ENCODE measurements at places on chromosomes 4 and X.
A peak's percentile ranks its signal among the peaks of the same experiment; 100 is the strongest.

- DNase-seq: no peak
Measured at GRCh38 chr4:73245955-73246354, 12.6 kb downstream of the ANKRD17 start.

- no peak for DNase-seq
Measured at GRCh38 chr4:3413675-3414420, 27.9 kb upstream of the HGFAC start.

DNA sequence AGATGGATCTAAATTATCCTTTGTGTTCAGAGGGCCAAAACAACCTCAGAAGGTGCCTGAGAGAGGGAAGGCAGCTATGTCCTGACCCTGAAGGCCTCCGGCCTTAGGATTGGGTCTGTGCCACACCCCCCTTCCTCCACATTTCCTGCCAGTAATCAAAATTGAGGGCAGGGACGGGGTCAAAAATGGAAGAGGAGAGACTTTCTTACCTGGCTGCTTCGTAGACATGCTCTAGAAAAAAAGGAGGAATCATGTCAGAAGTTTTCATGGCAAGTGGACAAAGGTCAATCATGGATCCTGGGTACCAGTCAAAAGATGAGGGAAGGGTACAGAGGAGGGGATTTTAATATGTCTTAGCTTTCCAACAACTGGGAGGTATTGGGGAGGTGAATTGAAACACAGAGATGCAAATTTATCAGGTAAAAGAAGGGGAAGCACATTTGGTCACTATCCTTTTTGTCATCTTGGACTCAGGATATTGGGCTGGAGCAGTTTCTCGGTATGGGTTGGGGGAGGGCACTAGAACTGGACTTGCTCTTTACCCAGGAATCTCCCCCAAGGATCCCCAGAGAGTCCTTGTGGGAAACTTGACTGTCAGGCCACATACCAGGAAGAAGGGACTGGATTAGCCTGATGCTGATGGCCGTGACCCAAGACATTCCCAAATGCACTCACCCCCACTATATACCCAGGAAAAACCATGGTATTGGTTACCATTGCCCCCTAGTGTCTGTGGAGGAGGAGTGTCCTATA, 17.1 kb downstream of the VSIG4 start:
- no peak for DNase-seq

GRCh38 chr4:165301833-165302232, 25.6 kb upstream of the MSMO1 start:
- peak; percentile 47 for DNase-seq

DNA sequence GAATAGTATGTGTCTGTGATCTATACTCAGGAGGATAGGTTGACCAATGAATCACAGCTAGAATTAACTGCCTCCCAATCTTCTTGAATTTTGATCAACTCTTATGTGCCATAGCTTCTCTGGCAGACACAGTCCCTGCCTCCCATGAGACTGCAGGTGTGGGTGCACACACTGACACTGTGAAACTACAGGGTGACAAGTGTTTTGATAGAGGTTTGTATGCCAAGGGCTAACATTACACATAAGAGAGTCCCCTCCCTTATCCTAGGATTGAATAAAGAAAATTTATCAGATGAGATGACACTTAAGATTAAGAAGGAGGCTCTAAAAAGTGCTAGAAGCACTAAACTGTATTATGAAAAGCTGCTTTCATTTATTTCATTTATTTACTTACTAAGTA, 218.4 kb upstream of the BMP3 start:
- DNase-seq: no peak

GRCh38 chrX:86023811-86024210, 23.5 kb downstream of the CHM start:
- DNase-seq: no peak

DNA sequence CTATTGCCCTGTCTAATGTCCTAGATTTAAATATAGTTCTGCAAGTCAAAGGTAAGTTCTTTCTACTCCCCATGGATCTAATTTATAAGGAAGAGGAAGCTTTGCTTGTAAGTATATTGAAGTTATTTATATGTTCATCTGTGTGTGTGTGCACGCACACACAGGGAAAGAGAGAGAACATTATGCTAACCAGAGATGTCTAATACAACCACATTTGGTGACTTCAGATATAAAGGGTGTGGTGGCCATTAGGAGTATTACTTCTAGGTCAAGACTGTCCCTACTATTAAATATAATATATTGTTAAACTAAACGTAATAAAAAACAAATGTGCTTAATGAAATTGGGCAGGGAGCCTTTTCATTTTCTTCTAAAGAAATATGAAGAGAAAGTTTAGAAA, 4.1 kb downstream of the DCK start:
- no peak for DNase-seq

DNA sequence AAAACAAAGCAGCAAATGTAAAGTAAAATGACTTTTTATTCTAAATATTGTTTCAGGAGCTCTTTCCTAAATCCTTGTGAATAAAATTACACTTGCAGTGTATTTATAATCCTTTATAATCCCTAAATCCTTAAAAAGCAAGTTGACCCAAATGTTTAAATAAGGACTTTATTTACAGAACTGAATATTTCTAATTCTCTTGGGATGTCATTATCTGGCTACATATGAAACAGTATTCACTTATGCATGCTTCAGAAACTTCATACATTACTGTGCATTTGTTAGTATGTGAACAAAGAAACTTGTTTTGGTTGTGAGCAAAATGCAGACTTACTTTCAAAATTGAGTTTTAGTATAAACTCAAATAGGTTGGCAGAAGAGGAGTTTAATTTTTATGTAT, 49.2 kb downstream of the PTTG2 start:
- no peak for DNase-seq

DNA sequence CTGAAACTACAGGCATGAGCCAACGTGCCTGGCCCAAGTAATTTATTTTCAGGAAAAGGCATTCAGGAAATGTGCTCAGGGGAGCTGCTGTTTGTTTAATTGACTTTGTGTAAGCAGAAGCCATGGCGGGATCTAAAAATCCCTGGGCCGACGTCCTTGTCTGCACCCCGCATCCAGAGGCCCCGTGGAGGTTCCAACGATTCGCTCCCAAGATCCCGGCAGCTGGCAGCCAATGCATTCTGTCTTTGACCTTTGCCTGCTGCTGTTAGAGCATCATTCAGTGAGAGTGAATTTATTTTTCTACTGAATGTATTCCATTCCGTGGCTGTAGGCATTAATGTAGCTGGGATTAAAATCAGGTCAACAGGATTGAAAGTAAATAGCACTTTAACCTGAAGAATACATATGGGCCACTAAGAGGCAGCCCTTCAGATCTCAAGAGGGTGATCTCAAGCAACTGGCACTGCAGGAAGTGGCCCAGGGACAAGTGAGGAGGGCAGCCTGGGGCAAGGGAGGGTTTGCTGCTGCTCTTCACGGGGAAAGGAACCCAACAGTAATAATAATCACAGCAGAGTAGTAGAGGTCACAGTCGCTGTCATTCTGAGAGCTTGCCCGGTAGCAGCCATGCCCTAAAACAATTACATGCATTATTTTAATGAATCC, 75.2 kb downstream of the PSAPL1 start:
- DNase-seq: no peak

- no peak for DNase-seq
Measured at GRCh38 chrX:135099493-135099783, 20.9 kb downstream of the ETDB start.

DNA sequence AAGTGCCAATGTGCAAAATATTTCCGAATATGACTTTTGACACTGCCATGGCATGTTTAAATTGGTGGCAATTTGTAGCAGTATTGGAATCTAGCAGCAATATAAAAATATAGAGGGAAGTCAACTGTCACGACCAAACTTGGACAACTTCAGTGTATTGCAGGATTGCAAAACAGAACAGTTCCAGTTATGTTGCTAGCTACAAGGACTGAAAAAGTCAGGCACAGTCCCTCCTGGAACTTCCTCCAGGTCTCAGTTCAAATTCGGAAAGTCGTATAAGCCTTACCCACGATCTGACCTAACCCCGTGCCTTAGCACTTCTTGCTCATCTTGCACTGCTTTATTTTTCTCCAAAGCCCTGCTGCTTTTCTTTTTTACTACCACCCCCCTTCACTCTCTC, 390.0 kb upstream of the GALNT7 start:
- no peak for DNase-seq

DNA sequence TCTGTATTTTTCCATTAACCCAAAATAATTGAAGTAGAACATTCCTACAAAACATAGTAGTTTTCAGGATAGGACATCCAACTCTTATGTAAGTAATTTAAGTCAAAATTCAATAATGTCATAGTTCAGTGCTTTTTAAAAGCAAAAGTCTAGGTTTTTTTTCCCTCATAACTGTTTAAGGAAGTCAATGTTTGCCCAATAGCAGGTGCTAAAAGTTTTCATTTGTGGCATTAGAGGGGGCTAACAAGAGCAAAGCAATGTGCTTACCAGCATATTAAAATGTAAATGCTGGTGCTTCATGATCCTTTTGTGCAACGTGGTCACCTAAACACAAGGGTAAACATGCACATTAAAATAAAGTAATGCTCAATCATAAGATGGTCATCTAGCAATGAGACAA, 155.2 kb upstream of the PPP1R2C start:
- DNase-seq: no peak

GRCh38 chr4:102522031-102522440, 20.9 kb downstream of the NFKB1 start:
- DNase-seq: no peak

DNA sequence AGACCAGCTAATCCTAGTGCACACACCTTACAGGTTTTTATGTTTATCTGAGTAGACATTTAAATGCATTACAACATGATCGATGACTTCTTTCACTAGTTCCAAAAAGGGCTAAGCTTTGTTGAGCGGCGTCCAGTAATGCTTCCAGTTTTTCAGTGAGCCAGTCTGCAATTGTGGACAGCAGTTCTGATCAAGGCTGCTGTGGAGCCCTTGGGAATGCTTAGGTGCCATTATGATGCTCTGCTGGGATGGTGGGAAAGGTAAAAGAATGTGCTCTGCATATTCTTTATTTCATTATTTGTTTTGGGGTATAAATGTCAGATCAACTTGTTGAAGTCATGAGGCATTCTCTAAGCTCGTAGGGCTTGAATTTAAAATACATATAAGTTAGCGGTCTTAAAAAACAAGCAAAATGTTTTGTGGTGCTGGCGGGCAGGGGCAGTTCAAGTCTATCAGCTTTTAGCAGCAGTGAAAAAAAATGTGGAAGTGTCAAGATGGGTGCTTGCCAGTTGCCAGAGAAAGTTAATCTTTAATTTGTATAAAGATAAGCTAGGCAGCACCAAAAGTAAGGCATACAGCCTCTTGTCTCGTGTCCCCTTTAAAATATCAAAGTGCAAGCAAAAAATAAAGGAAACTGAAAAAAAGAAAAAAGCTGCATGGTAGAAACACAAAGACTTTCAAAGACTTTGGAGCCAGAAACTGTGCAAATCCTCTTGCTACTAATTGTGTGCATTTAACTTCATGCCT, 5.8 kb downstream of the MID1IP1 start:
- no peak for DNase-seq

DNA sequence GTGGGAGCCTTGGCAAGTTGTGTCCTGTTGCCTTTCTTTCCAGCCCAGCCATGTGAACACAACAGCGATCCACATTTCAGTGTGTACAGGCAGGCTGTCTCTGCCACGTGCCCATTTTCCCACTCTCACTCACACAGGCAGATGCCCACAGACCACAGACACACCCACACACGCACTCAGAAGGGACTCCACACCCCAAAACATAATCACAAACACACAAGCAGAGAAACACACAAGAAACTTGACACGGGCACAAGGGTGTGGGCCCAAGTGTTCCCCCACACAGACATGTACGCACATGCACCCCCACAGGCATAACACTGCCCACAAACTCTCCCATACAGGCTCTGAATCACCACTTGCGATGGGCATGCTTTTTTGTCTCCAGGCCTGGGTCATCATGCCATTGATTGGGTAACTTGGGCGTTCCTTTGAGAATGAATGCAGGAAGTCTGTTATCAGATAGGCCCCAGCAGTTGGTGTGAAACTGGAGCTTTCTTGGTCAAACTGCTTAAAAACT, 84.3 kb downstream of the NBDY start:
- DNase-seq: no peak

DNA sequence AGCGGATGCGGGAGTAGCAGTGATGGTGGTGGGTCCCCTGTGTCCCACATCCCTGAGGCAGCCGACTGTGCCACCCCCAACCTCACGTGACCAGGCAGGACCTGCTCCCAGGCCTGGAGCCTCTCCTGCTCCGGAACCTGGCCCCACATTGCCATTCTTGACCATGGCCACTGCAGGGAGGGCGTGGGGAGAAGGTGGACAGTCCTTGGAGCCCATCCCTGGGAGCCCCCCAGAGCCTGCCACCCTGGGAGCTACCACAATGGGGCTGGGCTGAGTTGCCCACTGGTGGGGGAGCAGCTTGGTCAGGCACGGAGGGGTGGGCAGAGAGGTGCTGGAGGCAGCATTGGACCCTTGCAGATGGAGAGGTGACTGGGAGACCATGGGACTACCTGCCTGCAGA, 36.8 kb downstream of the TMPRSS11A start:
- no peak for DNase-seq

GRCh38 chr4:78081541-78081940, 24.4 kb downstream of the FRAS1 start:
- DNase-seq: no peak

- DNase-seq: no peak
Measured at GRCh38 chrX:14697451-14697850, 168.1 kb downstream of the GLRA2 start.

Data from muscle of back (tissue), 13 donors.